Hematopoietic multipotent progenitor cell (in vitro differentiated cells): ENCODE measurements at places on chromosomes 1 and 21.
A peak's percentile ranks its signal among the peaks of the same experiment; 100 is the strongest.

DNA sequence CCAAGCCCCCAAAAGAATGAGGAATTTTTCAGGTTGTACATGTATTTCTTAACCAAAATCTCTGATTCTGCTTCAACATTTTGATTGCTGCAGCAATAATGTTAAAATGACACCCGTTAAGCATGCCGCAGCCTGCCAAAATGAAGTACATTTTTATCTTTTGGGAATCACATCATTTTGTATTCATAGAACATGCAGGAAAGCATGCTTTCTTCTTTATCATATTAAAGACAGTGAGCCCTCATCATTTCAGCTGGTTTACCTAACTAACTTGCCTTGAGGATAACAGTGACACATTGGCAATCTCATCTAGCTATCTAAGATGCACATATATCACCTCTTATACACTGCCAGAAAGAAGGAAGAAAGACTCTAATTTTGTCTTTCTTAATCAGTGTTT, 299.2 kb downstream of the LTN1 start:
- DNase-seq = no peak

- DNase-seq = peak; percentile 78
These were observed 36.6 kb downstream of the RABIF start for GRCh38 chr1:202852163-202852904.

DNA sequence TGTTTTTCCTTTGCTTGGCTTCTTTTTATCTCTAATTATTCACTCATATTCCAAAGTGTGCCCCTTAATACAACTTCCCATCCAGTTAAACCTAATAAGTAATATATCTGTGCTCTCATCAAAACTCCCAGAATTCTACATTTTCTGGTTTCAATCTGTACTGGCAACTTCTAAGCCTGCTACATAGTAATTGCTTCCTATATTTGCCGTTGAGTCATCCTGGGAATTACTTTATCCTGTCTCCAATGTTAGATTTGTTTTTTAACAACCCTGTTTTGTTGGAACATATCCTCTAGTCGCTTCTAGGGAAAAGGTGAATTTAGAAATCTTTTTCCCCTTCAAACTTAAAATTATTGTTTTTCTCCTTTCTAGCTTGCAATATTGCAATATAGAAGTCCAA, 620.5 kb upstream of the PKN2 start:
- no peak for DNase-seq

DNA sequence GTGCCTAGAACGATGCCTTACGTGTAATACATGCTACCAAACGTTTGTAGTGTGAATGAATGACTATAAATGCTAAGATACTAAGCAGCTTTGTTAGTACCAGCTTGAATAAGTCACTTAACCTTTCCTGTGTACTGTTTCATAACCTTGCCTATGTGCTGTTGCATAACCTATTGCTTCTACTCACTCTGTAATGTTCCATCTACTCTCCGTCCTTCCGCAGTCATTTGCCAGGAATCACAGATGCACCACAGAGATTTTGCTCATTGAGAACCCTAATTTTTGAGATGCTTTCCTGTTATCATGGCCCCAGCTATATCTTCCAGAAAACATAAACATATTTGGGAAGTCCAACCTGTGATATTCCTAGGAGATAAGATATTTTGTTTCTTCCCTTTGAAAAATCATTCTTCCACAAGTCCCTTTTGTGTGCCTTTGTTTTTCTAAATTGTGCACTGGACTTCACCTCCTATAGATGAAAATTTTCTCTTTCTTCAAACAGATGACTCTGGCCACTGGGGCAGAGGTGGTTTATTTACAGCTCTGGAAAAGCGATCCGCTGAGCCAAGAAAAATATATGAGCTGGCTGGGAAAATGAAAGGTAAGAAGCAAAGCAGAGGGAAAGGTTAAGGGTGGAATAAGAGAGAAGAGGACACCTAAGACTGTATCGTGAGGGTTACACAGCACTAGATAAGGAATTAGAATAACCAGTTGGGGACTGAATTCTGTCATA, 44.8 kb downstream of the CHD1L start:
- no peak for DNase-seq
